ENCODE measurements at places on chromosomes 5 and 9.
A peak's percentile ranks its signal among the peaks of the same experiment; 100 is the strongest.

DNA sequence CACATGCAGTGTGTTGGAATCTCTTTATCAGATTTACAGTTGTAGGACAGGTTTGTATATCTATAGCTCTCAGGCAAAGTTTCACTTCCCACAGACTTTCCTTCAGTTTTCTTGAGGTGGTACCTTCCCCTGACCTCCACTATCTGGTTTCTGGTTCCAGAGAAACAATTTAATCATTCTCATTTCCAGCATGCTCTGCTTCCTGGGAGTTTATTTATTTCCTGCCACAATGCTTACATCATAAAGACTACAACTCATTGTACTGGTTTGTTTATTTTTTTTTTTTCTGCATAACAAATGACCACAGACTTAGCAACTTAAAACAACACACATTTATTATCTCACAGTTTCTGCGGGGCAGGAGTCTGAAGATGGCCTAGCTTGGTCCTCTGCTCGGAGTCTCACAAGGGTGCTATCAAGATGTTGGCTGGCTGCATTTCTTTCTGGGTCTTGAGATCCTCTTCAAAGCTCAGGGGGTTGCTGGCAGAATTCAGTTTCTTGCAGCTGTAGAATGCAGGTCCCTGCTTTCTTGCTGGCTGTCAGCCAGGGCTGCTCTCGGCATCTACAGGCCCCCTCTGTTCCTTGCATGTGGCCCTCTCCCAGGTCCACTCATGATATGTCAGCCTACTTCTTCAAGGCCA lies 247.7 kb downstream of the ENC1 start:
- no peak for DNase-seq

DNA sequence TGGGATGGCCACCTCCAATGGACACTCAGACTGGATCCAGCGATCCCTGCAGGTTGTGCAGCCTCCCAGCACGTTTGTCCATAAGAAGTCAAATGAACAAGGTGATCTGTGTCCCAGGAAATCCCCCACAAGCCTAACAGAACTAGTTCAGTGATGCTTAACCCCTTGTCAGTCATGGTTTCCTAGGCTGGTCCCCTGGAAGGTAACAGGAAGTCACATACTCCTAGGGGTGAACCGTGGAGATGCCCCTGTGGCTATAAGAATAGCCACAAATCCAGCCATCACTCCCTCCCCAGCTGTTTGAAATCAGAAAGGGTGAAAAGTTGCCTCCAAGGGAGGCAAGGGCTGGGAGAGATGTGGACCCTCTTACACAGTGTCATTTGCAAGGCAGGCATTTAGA lies 22.5 kb downstream of the PAX5 start:
- no peak for DNase-seq

- no peak for DNase-seq
Measured at GRCh38 chr5:151477101-151477500, 29.7 kb downstream of the SLC36A1 start.

DNA sequence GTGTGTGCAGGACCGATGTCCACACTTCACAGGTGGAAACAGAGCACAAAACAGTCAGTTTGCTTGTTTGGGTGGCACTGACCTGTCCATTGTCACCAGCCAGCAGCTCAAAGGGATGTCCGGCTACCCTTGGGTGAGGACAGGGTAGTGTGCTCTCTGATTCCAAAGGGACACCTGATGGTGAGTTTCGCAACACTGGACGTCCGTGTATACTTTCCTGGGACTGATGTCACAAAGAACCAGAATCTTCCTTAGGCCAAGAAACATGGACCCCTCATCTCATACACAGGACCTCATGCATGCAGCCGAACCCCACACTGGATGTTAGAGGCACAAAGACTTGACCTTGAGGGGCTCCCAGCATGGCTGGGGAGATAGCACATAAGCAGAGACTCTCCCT lies 22.2 kb upstream of the CPLX2 start:
- no peak for DNase-seq

- no peak for DNase-seq
Measured at GRCh38 chr5:16975950-16976624, 40.0 kb upstream of the MYO10 start.

DNA sequence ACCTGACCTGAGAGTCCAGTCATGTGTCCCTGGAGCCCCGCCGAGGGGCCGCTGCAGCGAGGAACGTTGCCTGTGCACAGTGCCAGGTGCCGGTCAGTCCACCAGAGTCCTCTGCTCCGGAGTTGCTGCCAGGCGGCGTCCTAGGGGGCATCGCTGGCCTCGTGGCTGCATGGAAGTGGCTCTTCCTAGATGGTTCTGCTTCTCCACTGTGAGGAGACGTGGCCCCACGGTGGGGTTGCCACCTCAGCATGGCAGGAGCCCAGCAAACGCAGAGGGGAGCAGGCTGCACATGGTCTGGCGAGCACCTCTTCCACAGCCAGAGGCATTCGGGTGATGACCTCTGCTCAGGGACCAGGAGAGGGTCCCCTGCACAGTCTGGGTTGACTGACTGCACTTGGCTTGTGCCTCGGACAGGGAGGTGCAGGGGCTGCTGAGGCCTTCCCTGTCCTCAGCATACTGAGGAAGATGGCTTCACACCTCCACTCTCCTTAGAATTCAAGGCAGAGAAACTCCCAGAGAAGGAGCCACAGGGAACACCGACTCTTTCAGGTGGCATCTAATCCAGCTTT lies 25.9 kb upstream of the POMT1 start:
- DNase-seq: no peak

DNA sequence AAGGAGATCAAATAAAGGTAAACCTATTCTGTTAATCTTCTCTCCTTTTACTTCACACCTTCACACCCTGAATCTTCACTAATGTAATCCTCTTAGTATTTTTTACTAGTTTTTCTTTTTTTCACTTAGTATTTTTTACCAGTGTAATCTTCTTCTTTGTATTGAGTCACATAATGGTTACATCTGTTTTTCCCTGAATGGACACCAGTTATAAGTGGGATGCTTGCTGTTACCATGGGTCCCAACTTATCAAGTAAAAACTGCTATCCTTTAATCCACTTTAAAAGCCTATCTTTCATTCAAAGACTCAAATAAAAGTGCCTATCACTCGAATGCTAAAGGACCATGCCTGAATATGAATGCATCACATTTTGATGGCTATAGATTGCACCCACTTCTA lies 15.1 kb downstream of the ZFAND5 start:
- no peak for DNase-seq

DNA sequence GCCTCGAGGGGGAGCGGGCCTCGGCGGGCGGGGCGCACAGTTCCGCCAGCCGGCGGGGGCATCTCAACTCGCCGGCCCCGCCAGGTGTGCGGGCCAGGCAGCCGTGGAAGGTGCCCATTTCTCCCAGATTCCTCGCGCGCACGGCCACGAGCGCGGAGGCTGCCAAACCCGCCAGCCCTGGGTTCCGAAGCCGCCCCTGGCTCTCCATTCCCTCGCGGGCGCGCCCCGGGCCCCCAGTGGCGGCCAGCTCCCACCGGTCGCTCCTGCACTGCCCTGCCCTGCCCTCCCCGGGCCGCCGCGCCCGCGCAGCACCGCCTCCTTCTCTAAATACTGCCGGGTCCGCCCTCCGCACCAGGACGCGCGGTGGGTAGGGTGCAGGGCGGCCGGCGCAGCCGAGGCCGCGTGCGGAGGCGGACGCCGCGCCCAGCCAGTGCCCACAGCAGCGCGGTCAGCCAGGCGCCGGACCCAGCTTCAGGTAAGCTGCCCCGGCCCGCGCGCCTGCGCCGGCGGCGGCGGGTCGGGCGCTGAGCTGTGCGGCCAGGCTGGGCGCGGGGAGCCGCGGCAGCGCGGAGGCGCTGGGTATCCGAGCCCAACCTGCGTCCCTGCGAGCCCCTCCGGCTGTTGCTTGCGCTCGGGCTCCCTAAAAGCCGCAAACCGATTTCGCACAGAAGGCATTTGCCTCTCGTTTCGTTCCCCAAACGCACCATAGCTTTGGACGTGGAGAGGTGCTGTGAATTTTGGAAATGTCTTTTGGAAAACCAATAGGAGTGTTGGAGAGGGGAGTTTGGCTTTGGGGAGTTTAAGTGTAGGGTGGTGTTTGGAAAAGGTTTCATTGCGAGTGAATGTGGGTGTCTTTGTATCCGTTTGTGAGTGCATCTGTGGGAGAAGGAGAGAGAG lies at the start of gene TMEM171:
TSS of gene TMEM171 (plus strand) at position 354 of the 897 bp plus-strand sequence. CDS start 2,799 bp downstream, outside the sequence.
- DNase-seq: peak; percentile 21

- no peak for DNase-seq
Measured at GRCh38 chr9:137411260-137411644, 11.7 kb downstream of the EXD3 start.

- no peak for DNase-seq
Measured at GRCh38 chr9:26527931-26528330, 364.7 kb downstream of the CAAP1 start.

- no peak for DNase-seq
Measured at GRCh38 chr5:157509587-157509986, 49.6 kb downstream of the NIPAL4 start.

- peak; percentile 47 for DNase-seq
Measured at GRCh38 chr9:17462869-17463464, 115.9 kb upstream of the SH3GL2 start.

DNA sequence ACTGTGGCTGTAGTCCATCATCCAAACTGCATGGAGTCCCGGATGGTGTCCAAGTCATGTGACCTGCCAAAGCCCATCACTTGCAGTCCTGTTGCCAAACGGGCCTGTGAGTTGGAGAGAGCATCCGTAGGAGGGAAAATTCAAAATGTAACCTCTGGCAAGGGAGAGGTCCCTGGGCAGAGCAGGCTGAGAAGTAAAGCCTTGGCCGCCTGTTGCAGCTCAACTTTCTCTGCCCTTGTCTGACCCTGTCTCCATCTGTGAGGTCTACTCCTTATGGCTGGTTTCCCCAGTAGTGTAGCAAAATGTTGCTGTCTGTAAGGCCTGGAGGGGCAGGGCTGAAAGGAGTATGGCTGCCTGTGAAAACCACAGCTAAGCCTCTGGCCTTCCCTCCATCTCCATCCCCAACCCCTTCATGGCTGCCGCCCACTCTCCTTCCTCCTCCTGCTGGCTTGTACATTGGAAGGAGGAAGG lies 163.5 kb downstream of the SEMA6A start:
- no peak for DNase-seq

GRCh38 chr5:3511519-3511918 lies 84.1 kb upstream of the IRX1 start:
- no peak for DNase-seq

DNA sequence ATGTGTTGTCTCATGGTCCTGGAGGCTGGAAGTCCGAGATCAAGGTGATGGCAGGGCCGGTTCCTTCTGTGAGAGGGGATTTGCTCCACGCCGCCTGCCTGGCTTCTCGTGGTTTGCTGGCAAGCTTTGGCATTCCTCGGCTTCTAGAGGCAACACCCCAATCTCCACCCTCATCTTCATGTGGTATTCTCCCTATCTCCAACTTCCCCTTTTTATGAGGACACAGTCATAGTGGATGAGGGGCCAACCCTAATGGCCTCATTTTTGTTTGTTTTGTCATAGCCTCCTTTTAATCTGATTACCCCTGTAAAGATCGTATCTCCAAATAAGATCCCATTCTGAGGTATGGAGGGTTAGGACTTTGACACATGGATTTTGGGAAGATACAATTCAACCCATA lies 41.7 kb upstream of the CLK4 start:
- DNase-seq: no peak

DNA sequence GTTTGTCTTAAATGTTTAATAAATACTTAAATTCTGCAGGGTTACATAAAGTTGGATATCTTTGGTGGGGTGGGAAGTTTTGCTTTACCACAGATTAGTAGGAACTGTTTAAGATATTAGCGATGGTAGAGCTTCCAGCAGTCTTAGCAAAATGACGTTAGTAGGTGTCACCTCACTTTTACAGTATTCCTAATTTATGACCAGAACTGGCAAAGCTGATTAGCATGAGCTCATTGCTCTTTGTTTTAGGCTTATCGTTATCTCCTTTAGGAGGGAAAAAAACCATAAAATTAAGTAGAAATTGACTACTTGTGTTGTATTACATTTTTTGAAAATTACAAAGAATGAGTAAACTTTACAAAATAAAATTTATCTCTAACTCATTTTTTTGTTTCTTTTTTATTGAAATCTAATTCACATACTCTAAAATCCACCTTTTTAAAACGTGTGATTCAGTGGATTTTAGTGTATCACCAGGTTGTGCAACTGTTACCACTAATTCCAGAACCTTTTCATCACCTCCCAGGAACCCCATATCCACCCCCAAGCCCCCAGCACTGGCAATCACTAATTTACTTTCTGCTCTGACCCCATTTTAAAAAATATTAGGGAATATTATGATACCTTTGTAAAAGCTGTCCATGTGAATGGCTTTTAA lies 129.5 kb downstream of the TRIO start:
- DNase-seq: no peak

GRCh38 chr5:119287547-119288111 lies 68.2 kb upstream of the TNFAIP8 start:
- no peak for DNase-seq

DNA sequence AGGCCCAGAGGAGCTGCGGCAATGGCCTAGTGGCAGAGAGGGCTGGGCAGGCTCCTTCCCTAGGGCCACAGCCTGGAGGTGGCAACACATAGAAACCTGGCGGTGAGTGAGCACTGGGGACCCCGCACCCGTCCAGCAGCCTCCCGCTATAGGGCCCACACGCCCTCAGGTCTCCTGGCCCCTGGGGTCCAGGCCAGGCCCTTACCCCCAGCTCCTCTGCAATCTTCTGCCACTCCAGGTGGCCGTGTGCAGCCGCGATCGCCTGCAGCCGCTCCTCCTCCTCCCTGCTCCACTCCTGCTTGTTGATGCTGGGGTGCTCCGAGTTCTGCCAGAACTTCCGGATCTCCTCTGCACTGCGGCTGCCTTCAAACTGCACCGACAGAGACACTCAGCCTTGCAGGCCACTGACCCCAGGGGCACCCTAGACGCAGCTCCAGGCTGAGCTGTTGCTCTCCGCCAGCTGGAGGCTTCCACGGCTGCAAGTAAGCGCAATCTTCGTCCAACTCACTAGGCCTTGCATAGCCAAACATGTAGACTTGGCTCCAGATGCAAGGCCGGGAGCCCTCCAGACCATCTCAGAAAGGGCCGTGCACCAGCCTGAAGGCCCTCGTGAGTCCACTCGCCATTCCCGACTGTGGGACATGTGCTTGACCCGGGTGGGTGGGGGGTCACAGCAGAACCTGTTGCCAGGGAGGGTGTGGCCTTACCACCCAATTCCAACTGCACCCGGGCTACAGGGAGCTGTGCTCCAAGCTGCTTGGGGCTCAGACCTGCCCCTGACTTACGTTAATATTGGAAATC lies 8.0 kb downstream of the SNAPC4 start:
- DNase-seq: no peak

DNA sequence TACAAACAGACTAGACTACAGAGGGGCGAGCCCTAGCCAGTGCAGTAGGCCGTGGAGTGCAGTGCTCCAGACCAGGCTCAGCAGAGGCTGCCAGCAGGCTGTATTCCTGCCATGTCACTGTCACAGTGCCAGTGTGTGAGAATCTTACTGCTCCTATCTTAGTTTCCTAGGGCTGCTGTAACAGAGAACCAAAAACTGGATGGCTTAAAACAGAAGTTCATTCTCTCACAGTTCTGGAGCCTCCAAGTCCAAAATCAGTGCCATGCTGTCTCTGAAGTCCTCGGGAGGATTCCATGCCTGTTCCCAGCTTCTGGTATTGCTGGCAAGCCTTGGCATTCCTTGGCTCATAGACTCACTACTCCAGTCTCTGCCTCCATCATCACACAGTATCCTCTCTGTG lies 75.0 kb upstream of the SAP30L start:
- DNase-seq: no peak

- no peak for DNase-seq
Measured at GRCh38 chr5:153212471-153212870, 278.0 kb upstream of the GRIA1 start.
